Colonic mucosa (tissue), 4 donors: ENCODE measurements at places on chromosomes 3 and 15. TPM values are rescaled to one million over a fixed set of nuclear protein-coding genes. Genes with fewer than 3 reads are reported as not detected.

- H3K36me3 ChIP-seq, result no peaks in the 10 kb centered on the region
- no peak overlapping the region for H3K27ac ChIP-seq
- H3K4me1 ChIP-seq, result no peaks in the 10 kb centered on the region
- H3K4me3 ChIP-seq, result no peak overlapping the region
- H3K27me3 ChIP-seq, result no peaks in the 10 kb centered on the region
Observed at GRCh38 chr15:91183596-91183995, 83.5 kb downstream of the SV2B start.

DNA sequence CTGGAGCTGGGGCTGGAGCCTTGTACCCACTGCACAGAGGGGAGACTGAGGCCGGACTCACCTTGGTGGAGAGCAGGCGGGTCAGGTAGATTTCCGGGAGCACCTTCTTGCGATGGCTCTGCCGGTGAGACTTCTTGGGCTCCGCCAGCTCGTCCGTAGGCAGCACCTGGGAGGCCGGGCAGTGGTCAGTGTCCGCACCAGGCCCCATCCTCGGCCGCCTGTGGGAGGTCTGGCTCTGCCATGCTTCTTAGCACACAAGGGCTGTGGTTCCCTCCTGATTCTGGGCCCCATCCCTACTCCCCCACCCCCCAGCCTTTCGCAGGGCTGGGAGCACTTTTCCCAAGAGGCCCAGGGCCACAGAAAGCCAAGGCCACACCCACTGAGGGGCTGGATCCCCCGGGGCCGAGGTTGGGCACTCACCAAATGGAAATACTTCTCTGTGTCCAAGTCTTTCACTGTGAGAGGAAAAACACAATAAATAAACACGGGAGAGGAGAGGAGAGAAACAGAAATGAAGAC, 17.4 kb downstream of the H1-8 start:
- no peaks in the 10 kb centered on the region for H3K27me3 ChIP-seq
- peak; percentile 48 for DNase-seq
- H3K36me3 ChIP-seq, result no peaks in the 10 kb centered on the region
- no peak overlapping the region for H3K4me3 ChIP-seq
- H3K27ac ChIP-seq, result peak overlapping the region; percentile 55

DNA sequence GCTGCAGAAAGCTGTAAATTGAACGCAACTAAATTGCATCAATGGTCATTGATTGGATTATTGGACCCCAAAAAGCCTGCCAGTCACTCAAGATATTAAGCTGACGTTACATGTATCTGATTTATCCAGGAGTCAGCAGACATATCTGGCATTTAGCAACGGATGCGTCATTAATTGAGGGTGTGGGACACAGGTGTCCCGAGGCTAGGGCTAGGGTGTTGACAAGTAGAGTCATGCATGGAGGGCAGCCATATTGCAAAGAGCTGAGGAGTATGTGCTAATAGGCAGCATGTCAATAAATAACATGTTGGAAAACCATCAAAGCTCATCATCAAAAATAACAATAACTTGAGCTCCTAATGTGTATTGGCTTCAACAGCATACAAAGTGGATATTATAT, 234.5 kb upstream of the GOLGA6L4 start:
- no peak for DNase-seq
- no peaks in the 10 kb centered on the region for H3K4me1 ChIP-seq

DNA sequence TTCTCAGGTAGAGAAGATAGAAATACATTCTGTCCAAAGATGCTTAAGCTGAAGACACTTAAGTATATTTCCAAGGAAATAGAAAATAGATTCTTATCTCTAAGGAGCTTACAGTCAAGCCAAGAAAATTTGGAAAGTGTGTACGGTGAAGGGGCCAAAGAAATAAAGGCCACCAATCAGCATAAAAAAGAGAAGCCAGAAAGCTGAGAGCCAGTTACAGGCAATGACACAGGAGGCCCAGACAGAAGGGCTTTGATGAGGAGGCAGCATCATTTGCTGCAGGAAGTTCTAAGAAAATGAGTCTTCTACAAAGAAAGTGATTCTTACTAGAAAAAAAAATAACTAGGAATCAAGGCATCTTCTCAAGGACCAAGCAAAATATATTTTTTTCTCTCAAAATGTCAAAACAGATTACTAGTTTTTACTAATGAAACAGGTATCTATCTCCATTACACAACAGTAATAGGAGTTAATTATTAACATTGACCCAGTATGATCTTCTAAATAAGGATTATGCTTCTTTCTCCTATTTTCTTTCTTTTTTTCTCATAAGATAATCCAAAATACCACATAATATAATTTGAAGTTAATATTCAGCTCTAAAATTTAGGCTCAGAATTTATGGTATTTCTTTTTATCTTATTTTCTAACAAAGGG, 82.1 kb upstream of the PHLDB2 start:
- H3K27me3 ChIP-seq, result no peaks in the 10 kb centered on the region
- H3K27ac ChIP-seq, result no peak overlapping the region
- no peaks in the 10 kb centered on the region for H3K36me3 ChIP-seq
- DNase-seq, result no peak
- no peaks in the 10 kb centered on the region for H3K4me1 ChIP-seq

DNA sequence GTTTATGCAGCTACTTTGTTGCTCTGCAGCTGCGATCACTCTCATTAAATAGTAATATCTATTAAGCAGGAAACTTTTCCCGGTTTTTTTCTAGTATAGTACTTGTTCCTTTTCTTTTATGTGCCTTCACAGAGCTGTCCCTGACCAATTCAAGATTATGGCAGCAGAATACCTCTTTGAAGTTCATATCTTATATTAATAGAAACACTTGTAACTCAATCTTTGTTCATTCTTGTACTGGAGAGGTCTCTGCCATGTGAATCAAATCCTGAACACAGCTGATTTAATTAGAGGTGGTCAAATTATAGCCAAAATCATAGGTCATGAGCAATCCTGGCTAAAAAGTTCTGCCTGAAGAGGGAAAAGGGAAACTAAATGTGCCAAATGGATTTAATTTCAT, 399.0 kb upstream of the ARHGEF26 start:
- no peak overlapping the region for H3K27ac ChIP-seq
- no peaks in the 10 kb centered on the region for H3K4me1 ChIP-seq
- H3K4me3 ChIP-seq, result no peak overlapping the region

DNA sequence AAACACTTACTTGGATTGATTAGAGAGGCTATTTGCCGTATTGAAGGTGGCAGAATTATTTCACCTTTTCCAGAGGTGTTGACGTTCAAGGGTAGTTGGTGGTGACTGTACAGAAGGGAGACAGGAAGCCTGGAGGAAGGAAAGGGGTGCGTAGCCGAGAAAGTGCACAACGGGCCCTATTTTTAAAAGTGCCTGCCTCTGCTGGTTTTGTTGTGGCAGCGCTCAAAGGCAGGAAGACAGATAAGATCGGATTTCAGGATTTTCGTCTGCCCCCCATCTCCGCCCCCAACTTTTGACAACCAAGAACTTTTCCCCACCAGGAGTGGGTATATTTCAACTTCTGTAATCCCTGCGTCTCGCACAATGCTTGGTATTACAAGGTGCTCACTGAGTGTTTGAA, 38.5 kb downstream of the SMAD3 start:
- DNase-seq, result no peak
- no peaks in the 10 kb centered on the region for H3K27me3 ChIP-seq
- H3K4me3 ChIP-seq, result no peak overlapping the region
- peaks cover 24% of the 10 kb centered on the region for H3K4me1 ChIP-seq

- H3K36me3 ChIP-seq, result no peaks in the 10 kb centered on the region
- H3K4me3 ChIP-seq, result no peak overlapping the region
- no peaks in the 10 kb centered on the region for H3K4me1 ChIP-seq
- DNase-seq, result no peak
- no peaks in the 10 kb centered on the region for H3K27me3 ChIP-seq
Observed at GRCh38 chr3:73471986-73472787, 152.6 kb downstream of the PDZRN3 start.

- no peaks in the 10 kb centered on the region for H3K36me3 ChIP-seq
- no peak overlapping the region for H3K27ac ChIP-seq
- no peak overlapping the region for H3K4me3 ChIP-seq
- H3K4me1 ChIP-seq, result no peaks in the 10 kb centered on the region
- no peaks in the 10 kb centered on the region for H3K27me3 ChIP-seq
Observed at GRCh38 chr3:79835701-79836100, 67.9 kb upstream of the ROBO1 start.

Gene EAF2
- total RNA-seq, result 6.3 TPM
